ENCODE measurements at places on chromosomes 6 and 20.

DNA sequence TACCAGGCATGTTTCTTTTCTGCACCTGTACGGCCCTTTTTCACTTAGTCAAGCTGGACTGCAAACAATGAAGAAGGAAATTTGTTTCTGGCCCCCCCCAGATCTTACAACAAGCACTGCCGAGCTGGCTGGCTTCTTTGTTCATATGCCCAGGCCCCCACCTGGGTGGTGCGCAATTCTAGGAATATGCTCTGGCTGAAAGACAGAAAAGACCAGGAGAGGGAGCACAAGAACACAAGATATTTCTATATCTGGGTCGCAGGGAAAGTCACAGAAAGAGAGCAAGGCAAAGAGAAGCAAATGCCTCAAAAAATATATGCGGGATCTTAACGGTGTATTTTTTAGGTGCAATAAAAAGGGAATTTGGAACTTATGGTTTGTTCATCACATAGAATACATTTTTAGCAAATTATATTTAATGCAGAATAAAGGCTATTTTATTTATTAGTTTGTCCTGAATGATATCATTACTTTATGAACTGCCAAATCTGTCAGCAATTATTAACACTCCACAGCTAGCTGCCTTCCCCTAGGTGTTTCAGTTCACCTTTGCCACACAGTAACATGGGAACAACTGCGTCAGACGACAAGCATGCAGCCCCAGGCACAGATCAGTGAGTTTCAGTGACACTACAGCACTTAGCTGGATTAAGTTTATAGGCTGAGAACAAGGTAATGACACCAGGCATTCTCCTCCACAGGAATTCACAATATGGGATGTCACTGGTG, 76.5 kb downstream of the GJA10 start:
- DNase-seq, result peak; percentile 17

GRCh38 chr6:11631008-11631407, 93.5 kb downstream of the TMEM170B start:
- no peak for DNase-seq

GRCh38 chr20:25076201-25076600, 5.7 kb downstream of the VSX1 start:
- DNase-seq, result no peak

DNA sequence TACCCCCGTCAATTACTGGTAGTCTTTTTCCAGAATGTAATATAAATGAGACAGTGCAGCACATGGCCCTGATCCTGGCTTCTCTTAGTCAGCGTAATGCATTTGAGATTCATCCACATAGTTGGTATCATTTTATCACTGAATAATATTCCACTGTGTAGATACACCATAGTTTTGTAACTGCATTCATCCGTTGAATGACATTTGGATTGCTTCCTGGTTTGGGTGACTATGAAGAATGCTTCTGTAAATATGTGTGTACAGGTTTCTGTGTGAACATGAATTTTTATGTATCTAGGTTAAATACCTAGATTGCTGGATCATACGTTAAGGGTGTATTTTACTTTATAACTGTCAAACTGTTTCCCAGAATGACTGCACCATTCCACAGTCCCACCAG, 62.6 kb upstream of the STMND1 start:
- no peak for DNase-seq

- DNase-seq, result no peak
These were observed 12.1 kb downstream of the SCAND1 start for GRCh38 chr20:35942243-35942642.

DNA sequence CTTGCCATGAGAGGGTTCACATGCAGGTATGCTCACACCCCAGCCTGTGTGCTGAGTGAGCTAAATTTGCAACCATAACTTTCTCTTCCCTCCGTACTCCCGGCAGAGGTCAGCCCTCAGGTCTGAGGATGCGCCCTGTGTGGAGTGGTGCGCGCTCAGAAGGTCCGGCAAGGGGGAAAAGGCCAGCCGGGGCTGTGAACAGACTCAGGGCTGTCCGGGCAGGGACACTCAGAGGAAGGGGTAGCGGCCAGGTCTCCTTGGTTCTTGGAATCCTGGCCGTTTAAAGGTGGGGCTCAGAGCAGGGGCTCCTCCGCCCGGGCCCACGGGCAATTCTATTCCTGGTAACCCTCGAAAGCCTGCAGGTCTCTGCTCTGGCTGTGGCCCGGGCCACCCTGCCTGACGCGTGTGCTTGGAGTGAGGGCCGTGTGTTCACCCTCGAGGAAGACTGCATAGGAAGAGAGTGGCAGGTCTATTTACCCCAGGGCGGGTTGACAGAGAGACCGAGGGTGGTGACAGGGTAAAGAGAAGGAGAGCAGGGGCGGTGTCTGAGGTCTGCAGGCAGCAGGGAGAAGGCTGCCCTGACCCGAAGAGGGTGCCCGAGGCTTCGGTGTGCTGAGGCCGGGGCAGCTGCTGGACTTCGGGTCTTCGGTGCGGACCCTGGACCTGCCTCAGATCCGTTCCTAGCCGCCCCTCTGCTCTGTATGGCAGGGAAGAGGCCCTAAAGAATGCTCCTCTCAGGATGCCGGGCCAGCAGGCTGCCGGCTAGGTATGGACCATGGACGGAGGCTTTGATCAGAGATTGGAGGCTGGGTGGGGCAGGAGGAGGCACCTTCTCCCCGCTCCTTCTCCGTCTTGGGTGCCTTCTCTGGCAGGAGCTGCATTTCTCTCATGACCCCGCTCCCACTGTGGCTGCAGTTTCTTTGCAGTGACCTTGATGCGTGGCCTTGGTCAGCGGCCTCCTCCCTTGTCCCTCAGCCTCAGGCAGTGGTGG, 131.1 kb upstream of the ARMC2 start:
- DNase-seq, result no peak

DNA sequence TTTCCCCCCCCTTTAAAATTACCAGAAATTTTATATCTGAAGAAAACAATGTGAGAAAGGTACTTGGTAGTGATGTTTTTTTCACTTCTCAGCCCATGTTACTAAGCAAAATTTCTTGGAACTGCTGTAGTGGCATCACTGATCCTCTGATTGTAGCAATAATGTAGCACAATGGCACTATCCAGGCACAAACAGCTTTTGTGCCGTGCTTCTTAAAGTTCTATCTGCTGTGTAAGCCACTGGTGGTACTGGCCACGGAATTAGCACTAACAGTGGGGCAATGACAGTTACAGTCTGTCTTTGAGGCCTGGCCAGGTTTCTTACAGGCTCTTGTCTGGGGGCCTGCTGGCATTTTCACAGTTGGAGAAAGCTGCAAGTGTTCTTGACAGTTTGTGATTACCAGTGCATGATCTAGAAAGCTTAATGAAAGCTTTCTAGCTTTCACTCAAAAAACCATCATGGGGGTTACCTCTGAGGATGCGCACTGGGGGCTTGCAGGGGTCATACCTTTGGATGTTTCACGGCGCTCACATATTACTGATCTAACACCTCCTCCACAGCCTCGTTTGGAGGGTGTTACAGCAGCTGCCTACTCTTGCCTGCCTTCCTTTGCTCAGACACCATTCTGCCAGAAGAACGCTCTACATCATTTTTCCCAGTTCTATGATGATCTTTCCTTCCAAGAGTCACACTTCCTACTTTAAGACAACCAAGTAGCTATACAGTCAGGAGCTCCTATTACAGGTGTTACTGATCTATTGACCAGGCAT, 58.4 kb upstream of the ARMH2 start:
- no peak for DNase-seq

GRCh38 chr20:33675136-33675959, 1.1 kb upstream of the NECAB3 start:
- DNase-seq, result no peak

DNA sequence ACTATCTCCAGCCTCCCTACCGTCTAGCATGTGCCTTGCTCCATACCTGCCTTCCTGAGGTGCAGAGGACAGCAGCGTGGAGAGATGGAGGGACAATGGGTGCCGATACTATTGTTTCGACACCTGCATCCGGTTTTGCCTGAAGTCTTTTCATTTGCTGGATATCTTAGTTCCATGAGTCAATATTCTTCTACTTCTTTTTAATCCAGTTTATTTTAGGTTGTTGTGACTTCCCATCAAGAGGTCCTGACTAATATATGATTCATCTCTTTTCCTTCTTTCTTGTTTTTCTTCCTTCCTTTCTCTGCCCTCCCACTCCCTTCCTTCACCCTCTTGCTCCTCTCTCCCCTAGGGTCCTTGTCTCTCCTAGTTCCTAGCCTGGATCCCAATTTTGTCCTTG, 91.4 kb downstream of the CDH26 start:
- no peak for DNase-seq

- peak; percentile 18 for DNase-seq
These were observed 216.7 kb downstream of the ZDHHC14 start for GRCh38 chr6:157597461-157598312.

DNA sequence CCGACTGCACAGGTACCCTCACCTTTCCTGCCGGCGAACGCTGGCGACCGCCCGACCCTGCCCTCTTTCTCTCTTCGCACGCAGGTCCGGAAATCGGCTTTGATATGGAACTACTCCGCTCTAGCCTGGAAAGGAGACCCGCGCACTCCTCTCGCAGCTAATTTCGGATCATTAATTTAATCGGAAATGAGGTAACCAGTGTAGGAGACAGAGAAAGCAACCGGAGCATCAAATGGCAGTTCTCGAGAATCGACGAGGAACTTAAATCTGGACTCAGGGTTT, 949 bp upstream of the ATXN1 start:
- no peak for DNase-seq

DNA sequence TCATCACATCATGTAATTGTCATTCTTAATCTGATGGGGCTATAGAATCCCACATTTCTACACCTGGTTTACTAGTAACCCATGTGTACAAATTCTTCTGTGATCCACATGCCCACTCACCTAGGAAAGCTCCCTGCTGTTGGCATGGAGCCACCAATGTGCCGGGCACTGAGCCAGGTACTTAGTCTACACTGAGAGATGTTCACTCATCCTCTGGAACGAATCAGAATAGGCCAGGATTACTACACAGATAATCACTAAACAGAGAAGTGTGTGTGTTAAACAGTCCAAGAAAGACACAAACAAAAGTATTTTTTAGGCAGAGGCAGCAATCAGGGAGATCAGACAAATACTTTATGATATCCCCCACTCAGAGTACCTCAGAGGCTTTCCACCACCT, 193.2 kb upstream of the VGLL2 start:
- DNase-seq, result no peak

DNA sequence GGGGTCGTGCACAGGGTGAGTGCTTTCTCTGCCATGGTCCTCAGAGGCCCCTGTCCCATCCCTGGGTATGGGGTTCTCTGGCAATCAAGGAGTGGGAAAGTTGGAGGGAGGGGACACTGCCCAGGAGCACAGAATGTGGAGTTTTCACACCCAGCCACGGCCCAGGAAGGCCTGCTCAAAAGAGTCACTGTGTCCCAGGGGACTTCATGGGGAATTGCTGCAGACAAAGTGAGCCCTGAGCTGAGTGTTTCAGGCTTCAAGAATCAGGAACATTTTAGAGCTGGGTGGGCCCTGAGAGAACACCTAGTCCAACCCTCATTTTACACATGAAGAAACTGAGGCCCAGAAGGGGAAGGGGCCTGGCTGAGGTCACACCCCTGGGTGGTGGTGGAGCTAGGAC, 5.7 kb downstream of the MAPK13 start:
- DNase-seq, result no peak

DNA sequence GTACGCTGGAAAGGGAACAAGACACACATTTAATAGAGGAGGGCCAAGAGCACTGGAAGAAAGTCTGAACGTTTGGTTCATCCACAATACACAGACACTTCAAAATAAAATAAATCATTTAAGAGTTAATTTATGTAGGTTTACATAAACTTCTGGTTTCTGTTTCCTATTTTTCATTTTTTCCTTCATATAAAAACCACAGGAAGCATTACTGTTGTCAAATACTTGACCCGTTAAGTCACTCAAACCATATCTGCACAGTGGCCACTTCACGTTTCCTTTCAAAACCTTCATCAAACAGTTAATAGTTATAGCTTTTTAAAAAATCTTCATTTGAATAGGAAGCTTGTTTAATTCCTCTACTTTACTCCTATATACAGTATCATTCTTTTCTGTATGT, 257.6 kb upstream of the THEMIS start:
- DNase-seq, result no peak

- no peak for DNase-seq
These were observed 3.8 kb downstream of the NFKBIE start for GRCh38 chr6:44261581-44261980.

GRCh38 chr6:45002390-45003105, 325.6 kb upstream of the RUNX2 start:
- DNase-seq, result no peak

GRCh38 chr20:48301189-48301588, 515.9 kb upstream of the SULF2 start:
- no peak for DNase-seq

GRCh38 chr20:46398963-46399362, 7.5 kb downstream of the ELMO2 start:
- DNase-seq, result no peak

DNA sequence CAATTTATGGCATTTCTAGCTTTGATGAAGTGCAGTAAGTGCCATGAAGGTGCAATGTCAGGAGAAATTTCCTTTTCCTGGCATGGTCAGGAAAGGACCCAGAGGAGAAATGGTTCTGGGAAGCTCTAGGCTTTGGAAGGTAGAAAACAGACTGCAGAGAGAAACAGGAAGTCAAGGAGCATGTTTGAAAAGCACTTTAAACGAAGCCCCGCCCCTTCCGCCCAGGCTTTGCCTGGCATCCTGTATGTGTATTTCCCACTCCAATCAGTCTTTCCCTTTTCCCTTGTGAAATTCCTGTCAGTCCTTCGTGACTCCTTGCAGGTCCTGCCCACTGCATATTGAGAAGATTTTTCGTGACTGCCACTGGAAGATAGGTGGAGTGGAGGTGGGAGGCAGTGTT, 320.9 kb upstream of the SASH1 start:
- no peak for DNase-seq

DNA sequence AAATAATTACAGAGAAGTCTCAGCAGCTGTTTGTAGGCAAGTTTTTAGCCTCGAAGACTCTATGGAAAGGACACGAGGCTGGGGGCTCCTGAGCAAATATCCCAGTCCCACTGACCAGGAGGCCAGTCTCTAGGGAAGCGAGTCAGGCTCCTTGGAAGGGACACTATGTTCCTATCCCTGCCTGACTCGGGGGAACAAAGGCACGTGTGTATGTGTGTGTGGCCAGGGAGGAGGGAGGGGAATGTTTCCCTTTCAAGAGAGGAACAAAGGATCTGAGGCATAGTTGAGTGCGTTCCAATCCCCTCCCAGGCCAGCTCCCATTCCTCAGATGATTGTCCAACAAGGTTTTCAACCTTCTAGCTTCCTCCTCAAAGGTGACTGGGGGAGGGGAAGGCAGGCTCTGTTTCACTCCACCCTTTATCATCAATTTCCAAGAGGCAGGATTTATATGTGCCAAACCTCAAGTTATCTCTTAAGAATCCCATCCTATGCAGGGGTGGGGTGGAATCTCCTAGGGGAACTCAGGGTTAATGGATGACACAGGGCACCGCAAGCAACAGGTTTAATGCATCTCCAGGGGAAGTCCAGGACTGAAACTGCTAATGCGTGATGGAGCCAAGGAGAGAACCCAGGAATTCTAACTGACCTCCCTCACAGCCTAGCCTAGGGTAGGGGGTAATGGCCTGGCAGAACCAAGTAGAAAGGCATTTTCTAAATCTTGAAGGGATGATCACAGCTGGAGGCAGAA, 9.9 kb downstream of the BCL2L1 start:
- DNase-seq, result peak; percentile 67

GRCh38 chr20:36988494-36988966, 37.0 kb upstream of the SAMHD1 start:
- DNase-seq, result no peak

- no peak for DNase-seq
These were observed 2.0 kb downstream of the TRAM2 start for GRCh38 chr6:52574709-52575501.

GRCh38 chr20:63957004-63957689, 931 bp upstream of the UCKL1 start:
- peak; percentile 67 for DNase-seq

Data from hypothalamus (tissue), 51 donors.